ENCODE measurements at places on chromosomes 4 and X.

DNA sequence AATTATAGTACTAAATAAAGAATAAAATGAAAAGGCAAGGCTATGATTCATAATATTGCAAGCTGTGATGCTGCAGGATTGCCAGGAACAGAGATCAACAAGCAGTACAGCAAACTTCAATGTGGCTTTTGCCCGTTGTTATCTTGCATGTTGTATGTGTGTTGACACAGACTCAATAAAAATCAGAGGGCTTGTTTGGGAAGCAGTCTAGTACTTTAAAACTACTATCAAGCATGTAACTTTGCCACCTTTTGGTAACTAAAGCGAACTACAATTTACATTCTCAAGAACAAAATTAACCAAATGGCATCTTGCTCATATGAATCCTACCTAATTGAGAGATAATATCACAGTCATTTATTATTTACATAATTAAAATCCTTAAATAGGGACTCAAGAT, 79.8 kb upstream of the GPM6A start:
- DNase-seq, result no peak

GRCh38 chr4:7332216-7333023, 102.3 kb downstream of the PSAPL1 start:
- DNase-seq, result no peak

DNA sequence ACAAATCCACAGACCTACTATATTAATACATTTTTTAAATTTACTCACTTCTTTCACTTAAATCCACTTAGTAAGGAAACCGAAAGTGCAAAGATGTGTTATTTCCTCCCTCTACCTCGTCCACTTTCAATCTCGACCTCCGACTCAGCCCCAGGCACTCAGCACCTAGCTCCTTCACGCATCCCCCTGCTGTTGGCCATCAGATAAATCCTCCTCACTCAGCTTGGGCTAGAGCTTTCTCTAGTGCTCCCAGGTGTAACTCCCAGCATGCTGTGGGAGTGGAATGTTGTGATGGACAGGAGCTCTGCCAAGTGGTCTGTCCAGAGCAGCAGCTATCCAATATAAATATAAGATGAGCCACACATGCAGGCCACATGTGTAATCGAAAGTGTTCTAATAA, 26.7 kb upstream of the TEC start:
- DNase-seq, result no peak

- no peak for DNase-seq
These were observed 124.0 kb upstream of the POF1B start for GRCh38 chrX:85503258-85504158.

DNA sequence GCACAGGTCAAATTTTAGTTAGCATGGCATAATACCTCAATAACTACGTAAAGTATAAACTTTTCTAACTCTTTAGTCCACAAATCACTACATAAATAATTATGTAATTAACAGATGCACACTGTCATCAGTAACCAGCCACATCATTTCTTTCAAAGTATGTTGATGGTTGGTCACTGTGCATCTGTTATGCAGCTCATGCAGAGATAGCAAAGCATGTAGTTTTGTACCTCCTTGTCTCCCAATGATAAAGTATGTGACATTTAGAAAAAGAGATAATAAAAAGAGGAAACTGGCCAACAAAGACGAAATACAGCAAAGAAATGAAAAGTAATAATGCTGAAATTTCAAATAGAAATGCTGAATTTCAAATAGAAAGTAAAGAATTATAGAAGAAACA, 2.9 kb downstream of the LAMTOR3 start:
- DNase-seq, result no peak

DNA sequence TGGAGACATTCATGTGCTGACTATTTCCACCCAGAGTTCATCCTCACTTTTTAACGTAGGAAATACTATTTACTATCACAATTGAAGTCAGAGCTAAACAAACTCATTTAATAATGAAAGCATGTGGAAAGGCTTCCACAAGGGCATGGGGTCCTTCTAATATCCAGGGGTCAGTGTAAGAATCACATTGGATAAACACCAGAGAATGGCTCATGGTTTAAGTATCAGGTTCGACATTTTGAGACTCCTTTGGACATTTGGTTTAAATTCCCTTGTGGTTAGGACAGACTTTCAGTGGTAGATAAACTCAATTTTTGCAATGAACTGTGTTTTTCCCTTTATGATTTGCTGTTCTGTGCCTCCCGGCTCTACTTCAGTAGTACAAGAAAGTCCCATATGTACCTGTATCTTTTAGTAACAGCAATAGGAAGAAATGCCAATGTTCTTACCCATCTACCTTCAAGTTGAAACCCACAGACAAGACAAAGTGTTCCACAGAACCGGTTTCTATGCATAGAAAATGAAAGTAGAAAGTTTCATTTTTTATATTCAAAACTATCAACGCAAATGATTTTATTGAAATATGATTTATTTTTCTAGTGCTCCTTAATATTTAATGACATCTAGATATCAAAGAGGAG, 589.0 kb upstream of the FAM241A start:
- no peak for DNase-seq

GRCh38 chrX:69158166-69158980, 6.9 kb downstream of the PJA1 start:
- DNase-seq, result no peak

GRCh38 chrX:55260806-55261205, 3.9 kb downstream of the PAGE3 start:
- no peak for DNase-seq

GRCh38 chr4:56247646-56248045, 139.6 kb downstream of the AASDH start:
- no peak for DNase-seq

DNA sequence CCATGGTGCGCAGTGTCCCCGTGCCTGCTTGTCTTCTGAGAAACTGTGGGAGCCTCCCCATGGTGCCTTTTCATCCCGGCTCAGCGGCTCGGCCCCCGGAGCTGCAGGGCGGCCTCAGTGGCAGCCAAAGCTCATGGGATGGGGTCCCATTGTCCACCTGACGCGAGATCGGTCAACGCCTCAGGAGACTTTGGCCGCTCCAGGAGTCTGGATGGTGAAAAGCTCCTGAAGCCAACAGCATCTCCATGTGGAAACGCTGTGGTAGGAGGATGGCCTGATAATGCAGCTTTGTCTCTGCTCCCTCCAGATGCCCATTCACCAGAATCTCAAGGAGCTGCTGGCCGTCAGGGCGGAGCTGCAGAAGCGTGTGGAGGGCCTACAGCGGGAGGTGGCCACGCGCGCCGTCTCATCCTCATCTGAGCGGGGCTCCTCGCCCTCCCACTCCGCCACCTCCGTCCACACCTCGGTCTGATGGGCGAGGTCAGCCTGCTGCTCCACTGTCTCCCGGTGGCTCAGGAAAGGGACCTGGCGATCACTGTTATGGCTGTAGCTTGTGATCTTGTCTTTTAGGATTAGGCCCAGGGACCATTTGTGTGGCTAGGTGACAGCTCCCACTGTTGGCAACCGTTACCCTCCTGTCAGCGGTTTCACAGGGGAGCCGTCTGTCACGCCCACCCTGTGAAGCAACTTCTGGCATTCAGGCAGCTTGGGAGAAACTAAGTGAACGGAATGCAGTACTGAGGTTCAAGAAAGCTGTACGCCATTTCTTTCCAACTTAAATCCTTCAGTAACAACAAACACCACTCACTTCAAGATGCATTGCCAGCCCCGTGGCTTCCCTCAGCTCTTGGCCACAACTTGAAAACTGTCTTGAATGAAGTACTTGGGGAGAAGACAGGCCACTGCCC, 69.3 kb downstream of the MTMR1 start:
- no peak for DNase-seq

- no peak for DNase-seq
These were observed 122.5 kb upstream of the CLNK start for GRCh38 chr4:10806953-10807645.

DNA sequence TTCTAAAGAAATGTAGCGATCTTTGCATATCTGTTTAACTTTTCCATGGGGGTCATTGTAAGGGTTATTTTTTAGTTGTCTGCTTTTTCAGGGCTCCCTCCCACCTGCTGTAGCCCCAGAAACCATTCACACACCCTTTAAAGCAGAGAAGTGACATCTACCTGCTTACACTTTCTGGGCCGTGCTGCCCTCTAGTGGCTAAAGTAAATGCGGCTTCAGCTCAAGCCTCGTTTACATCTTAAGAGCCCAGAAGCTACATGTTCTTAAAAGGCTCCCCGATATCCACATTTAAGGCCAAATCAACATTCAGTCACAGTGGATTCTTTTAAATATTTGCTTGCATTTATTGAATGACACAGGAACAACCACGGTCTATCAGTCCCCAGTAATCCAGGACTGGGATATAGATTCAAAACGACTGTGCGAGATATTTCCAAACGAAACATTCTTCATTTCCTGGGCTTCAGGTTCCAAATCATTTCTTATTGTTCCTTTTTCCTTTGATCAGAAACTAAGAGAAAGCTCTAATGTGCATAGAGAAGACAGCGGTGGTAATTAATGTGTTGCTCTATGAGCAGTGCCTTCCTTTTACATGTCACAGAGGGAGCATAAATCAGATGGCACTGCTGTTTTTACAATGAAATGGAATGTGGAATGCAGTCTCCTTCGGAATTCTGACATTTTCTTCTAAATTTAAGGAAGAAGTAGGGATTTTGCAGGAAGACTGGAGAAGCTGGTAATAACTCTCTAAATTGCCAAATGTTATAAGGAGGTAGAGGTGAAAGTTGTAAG, 119.9 kb downstream of the RASGEF1B start:
- peak; percentile 40 for DNase-seq

DNA sequence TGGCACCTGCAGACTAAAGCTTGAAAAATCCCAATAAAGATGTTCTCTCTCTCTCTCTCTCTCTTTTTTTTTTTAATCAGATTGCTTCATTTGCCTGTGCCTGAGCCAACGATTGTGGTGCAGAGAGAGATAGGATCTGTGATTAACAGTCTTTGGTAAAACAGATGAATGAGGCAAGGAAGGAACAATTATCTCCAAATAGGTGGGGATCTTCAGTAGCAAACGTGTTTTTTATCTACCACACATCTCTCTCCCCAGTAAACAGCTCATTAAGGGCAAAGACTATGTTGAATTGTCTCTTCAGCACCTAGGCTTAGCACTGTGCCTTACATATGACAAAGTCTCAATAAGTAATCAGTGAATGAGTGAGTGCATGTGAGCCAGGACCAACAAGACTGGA, 96.3 kb downstream of the SMIM20 start:
- DNase-seq, result no peak

GRCh38 chrX:47212381-47213293, 5.8 kb upstream of the CDK16 start:
- DNase-seq, result no peak

GRCh38 chr4:79650794-79651431, 242.9 kb upstream of the GK2 start:
- no peak for DNase-seq

DNA sequence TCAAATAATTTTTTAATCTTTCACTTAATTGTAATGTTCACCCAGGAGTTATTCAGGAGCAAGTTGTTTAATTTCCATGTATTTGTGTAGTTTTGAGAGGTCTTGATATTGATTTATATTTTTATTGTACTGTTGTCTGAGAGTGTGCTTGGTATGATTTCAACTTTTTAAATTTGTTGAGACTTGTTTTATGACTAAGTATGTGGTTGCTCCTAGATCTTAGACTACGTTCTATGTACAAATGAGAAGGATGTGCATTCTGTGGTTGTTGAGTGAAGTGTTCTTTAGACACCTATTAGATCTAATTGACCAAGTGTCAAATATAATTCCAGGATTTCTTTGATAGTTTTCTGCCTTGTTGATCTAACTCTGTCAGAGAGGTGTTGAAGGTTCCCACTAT, 353.3 kb upstream of the GNPDA2 start:
- no peak for DNase-seq

DNA sequence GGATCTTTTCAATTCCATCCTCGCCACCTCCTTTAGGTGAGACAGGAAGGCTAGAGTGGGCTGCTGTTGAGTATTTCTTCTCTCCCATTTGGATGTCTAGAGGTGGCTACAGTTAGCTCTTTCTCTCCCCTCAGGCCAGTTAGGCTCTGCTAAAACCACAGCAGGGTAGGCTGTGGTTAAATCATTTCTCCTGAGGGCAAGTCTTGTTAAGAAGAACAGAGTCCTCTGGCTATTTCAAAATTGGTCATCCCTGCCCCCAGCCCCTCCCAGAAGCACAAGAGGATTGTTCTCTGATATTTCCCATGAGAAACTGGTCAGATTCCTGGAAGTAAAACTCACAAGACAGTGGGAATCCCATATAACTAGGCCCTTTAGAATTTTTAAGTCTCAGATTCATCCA, 1359.5 kb downstream of the TECRL start:
- no peak for DNase-seq

All from stimulated activated CD8-positive, alpha-beta memory T cell treated with anti-CD3 and anti-CD28 coated beads, Interleukin-7, amount 100 ng/mL, for 1 hour (primary cell).